Stimulated activated naive CD8-positive, alpha-beta T cell treated with anti-CD3 and anti-CD28 coated beads, Interleukin-15, amount 100 ng/mL, for 72 hours (primary cell): ENCODE measurements at places on chromosomes 12 and 14.

DNA sequence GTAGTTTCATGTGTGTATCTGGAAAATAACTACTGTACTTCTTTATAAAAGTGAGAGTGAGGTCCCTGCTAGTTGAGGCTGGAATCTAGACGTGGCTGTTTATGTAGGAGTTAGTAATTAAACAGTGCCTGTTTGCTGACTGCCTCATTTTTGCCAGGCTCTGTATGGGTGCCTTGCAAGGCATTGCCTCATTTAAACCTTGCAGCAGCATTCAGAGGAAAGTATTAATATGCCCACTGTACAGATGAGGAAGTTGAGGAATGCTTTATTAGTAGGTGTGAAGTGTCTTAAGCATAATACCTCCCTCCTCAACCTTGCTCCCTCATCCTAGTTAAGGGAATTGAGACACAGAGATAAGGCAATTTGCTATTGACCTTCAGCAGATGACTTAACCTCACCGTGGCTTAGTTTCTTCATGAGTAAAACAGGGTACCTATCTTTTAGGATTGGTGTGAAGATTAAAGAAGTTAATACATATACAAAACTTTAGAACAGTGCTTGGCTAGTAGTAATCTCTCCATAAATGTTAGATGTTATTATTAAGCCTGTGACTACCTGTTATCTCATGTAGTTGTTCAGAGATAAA, 28.7 kb downstream of the PPM1A start:
- DNase-seq, result no peak

- DNase-seq, result peak; percentile 23
Measured at GRCh38 chr12:54749191-54749818, 101.1 kb upstream of the DCD start.

DNA sequence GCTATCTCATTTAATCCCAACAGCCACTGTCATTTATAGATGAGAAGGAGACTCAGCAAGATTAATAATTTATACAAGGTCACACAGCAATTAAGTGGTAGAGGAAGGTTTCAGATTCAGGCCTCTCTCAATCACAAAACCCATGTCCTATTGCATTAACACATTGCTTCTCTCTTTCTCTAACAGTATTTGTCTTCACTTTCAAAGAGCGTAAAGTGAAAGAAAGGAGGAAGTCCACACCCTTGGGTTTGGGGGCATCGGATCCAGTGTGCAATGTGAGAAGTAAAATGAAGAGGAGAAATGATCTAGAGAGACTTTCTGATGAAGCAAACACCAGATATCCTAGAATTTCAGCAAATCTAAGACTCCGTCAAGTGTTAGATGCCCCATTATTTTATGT, 7.0 kb upstream of the VRK1 start:
- no peak for DNase-seq

DNA sequence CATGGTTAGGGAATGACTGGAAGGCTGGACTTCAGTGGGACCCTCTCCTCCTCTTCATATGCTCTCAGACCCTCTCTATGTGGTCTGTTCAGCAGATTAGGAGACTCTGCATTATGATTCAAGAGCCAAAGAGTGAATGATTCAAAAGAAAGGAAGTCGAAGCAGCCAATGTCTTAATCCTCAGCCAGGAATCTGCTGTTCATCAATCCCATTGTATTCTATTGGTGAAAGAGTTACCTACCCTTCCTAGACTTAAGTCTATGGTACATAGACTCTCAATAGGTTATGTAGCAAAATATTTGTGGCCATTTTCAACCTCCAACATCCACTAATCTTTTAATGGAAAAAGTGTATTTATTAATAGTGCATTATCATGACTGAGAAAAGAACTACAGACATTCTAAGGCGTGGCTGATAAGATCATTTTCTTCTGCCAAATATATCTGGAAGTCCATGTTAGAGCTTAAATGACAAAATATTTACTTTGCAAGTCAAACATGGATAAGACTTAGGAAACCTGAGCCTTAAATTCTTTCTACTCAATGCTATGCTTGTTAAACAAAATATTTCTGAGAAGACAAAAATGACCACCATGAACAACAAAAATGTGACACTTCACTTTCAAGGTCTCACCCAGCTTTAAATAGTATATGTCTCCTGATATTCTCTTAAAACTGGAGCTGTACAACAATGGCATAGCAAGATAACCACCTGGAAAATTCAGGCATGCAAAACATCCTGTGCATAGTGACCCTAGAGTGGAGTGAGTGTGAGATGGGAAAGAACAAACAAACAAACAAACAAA, 1100.6 kb downstream of the GALC start:
- no peak for DNase-seq

- DNase-seq, result no peak
Measured at GRCh38 chr14:104091927-104092771, 6.6 kb downstream of the ASPG start.

DNA sequence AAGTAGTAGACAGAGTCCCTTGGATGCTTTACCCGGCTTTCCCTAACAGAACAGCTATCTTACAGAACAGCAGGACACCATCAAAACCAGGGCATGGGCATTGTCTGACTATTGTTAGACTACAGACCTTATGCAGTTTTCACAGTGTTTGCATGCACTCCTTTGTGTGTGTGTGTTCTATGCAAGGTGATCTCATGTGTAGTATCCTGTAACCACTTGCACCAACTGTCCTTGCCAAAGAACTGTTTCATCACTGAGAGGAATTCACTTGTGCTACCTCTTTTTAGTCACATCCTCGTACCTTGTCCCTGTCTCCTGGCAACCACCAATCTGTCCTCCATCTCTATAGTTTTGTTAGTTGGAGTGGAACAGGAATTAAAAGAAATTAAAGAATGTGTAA, 183.6 kb upstream of the PZP start:
- DNase-seq, result no peak

- no peak for DNase-seq
Measured at GRCh38 chr12:50699940-50700339, 64.0 kb upstream of the ATF1 start.

- DNase-seq, result peak; percentile 64
Measured at GRCh38 chr12:10392394-10392930, 2.6 kb upstream of the KLRK1 start.
